ENCODE measurements at places on chromosomes 11 and 22.
A peak's percentile ranks its signal among the peaks of the same experiment; 100 is the strongest.

GRCh38 chr11:132472411-132473172 lies 1059.7 kb downstream of the OPCML start:
- DNase-seq = no peak

DNA sequence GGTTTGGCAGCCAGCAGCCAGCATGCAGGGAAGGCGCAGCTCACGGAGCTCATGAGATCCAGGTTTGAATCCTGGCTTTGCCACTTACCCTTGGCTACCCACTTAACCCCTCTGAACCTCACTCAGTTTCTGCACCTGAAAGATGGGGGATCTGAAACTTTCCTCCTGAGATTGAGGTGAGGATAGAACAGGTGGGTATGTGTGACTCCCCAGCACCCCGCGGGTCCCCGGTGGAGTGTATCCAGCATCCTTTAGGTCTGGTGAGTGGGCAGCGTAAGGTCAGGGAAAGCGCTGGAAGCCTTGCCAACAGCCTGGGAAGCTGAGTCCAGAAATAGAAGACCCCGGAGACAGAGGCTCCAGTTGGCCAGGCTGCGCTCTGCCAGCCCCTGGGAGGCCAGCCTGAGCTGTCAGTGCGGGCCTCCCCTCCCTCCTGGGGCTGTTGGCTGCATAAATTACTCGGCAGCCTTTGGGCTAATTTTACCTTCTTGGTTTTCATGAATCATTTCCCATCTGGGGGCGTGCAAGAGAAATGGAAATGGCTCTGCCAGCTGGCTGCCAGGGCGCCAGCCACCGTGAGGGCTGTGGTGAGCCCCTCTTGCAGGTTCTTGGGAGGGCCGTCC lies 17.6 kb downstream of the PRDM11 start:
- no peak for DNase-seq

GRCh38 chr11:26323837-26324236 lies 8.1 kb upstream of the ANO3 start:
- DNase-seq = no peak

DNA sequence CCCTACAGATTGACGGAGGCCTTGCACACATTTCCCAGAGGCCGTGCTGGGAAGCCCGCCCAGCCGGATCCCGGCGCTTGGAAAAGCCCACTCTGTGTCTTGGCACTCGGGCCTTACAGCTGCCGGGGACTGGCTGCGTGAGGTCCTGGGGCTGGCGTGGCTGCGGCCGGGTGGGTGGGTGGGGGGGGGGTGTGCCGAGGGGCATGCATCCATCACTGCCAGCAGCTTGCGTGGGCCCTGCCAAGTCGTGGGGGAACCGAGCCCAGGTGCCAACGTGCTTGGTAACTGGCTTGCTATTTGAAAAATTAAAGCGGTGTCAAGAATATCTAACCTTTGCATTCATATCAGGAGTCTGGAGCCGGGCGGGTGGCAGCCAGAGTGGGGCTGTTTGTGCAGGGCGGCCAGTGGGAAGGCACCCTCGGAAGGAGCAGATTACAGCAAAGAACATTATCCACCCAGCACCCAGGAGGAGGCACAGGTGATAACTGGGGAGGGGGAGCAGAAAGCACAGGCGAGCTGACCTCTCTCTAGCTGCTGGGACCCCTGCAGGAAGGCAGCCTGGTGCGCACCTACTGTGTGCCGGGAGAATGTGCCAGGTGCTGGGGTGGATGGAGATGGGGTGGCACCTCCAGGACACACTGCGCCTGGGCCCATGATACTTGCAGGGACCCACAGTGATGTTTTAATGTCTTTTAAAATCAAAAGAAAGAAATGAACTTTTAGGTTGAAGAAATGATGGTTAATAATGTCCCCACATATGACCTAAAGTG lies 28.5 kb upstream of the SMIM38 start:
- no peak for DNase-seq

- DNase-seq = no peak
These were observed 4.9 kb downstream of the ADORA2A start for GRCh38 chr22:24432059-24432853.

DNA sequence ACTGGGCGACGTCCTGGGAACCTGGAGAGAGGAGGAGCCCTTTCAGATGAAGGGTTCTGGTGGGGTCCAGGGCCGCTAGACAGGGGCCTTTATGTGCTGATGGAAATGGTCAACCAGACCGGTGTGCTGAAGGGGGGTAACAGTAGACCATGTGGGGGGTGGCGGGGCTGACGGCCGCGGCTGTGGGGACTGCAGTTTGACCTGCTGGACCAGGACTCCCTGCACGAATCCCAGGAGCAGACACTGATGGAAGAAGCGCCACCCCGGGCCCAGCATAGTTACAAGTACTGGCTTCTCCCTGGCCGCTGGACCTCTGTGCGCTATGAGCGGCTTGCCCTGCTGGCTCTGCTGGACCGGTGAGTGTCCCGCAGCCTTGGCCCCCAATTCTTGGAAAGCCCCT lies 6.4 kb downstream of the PCNX3 start:
- DNase-seq = no peak

DNA sequence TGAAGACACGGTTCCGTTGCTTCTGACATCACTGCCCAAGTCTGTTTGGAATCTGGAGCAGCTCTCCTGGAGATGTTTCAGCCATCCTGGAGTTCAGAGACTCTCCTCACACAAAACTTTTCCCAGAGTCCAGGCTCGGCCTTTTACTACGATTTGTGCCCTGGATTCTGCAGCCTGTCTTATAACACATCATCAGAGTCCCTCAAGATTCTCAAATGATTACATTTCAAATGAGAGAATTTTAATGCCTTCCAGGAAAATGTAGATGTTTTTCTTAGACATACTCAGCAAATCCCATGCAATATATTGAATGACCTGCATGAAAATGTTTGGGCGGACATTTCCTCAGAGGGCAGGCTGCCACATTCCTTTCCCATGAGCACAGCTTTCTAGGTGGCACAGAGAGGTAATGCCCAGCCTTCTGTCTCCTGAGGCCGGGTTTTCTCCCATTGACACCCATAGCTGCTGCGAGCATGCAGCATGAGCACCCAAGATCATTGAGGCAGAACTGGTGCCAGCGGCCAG lies 129.1 kb downstream of the SNX19 start:
- no peak for DNase-seq

GRCh38 chr11:12599408-12600143 lies 74.6 kb upstream of the TEAD1 start:
- DNase-seq = peak; percentile 20

DNA sequence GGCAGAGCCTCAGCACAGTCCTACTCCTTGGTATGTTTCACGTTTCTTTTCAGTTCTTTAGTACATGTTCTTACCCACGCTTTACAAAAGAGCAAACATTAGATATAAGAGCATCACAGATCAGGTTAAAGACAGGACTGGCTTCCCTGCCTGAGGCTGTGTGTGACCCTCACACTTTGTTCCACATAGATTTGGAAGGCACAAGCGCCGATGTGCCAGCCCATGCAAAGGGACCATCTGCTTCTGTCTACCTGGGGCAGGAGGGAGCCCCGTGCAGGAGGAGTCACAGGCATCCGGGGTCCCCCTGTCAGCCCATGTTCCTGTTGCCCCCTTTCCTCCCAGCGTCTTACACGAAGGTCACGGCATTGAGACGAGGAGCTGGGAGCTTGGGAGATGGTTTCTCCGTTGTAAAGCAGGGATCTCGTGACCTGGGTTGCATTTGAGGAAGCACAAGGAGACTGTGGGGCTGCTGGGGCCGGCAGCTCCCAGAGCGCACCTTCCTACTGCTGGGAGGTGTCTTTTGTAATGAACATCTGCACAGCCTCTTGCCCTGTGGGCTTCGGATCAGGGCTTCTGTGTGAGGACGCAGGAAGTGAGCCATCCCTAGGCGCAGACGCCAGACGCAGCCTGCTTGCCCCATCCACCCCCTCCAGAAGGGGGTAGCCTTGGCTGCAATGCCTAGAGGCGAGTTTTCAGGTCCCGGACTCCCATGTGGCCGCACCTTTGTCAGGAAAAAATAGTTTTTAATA lies 72.6 kb downstream of the SCN3B start:
- no peak for DNase-seq

GRCh38 chr22:44686873-44687600 lies 15.0 kb upstream of the PRR5 start:
- no peak for DNase-seq

GRCh38 chr22:19900707-19901436 lies 40.7 kb upstream of the COMT start:
- DNase-seq = no peak

- no peak for DNase-seq
These were observed 16.6 kb downstream of the VPS37C start for GRCh38 chr11:61144511-61145179.

GRCh38 chr11:87473174-87473573 lies 435.4 kb downstream of the TMEM135 start:
- DNase-seq = no peak

- DNase-seq = no peak
These were observed 819 bp upstream of the OTOG start for GRCh38 chr11:17546240-17546639.

DNA sequence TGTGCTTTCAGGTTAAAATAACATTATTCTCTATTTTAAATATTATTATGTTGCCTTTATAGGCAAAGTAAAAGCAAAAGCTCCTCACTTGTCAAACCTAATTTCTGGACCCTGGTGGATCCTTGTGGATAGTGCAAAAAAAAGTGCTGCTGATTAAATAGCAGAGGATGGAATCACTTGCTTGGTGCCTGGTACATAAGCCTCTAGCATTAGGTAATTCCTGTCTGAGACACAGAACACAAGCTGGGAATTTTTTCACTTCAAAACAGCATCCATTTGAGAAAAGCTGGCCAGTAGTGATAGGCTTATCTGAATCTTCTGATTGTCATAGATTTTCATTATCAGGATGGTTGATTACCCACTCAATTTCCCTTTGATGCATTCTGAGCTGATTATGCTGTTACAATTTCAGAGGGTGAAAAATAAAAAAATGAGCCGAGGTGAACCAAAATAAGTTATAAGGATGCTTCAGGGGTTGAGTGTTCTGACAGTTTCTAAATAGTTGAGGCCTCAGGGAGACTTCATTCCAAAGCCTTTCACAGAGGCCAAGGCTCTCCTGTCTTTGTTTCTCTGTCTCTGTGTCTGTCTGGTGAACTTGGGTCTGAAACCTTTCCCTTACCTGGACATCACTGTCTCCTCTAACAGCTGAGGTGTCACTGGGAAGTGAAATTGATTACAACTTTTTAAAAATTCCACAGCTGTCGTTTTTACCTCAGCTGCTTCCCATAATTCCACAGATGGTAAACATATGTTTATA lies 242.9 kb downstream of the NELL1 start:
- no peak for DNase-seq

GRCh38 chr11:87306262-87306851 lies 268.6 kb downstream of the TMEM135 start:
- no peak for DNase-seq

- DNase-seq = no peak
These were observed 877.3 kb downstream of the BRD1 start for GRCh38 chr22:48950151-48950915.

DNA sequence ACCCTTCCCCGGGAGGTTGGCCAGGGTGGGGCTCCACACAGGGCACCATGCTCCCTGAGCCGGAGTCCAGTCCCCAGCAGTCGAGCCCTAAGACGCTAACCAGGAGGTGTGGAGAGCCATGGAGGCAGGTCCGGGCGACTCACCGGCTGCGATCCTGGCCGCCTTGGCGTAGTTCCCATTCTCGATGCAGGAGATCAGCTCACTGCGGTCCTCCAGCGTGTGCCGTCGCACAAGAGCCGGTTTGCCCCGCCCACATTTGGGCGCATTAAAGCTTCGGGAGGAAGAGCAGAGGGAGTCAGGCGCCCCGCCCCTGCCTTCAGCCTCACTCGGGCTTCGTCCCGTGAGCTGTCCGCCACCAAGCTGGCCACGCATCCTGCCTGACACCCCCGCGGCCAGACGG lies 50.8 kb downstream of the BRD1 start:
- DNase-seq = no peak

DNA sequence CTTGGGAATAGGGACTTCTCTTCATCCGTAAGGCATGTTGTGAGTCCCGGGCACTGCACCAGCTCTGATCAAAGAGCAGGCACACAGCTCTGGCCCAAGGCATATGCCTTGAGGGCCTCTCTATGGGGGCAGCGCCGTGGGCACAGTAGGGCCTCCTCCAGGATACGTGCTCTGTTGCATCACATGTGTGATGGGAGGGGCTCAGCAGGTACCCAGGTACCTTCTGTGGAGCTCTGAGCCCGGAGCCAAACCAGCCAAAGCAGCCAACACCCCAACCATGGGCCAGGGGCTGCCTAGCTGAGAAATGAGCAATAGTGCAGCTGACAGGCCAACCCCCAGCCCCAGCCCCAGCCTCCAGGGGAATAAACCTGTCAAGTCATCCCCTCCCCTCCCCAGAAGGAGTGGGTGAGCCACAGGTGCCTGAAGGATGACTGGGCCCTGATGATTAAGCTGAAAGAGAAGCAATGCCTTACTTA lies 79.7 kb upstream of the SHISAL1 start:
- no peak for DNase-seq

DNA sequence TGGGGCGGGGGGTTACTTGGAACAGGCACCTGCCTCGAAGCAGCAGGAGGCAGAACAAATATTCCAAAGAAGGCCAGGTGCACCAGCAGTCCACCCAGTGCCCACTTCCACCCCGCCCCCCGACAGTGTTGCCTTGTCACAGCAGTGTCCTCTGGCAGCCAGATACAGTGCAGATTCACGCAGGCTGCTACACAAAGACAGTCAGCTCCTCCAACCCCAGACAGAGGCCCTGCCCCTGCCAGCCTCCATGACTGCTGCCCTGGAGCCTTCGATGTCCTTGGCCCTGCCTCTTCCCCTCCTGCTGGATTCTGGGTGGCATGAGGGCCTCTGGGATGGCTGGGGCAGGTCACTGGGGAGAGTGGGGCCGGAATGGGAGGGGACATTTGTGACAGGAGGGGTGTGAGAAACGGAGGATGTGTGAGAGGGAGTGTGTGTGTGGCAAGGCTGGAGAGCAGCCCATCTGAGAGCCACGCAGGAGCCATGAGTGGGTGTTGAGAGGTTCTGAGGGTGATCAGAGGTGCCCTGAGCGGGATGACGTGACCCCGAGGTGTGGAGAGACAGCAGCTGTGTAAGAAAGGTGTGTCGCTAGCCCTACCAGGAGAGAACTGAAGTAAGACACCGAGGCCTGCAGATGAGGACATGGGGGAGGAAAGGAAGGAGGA lies 173.7 kb downstream of the CEP164 start:
- no peak for DNase-seq

DNA sequence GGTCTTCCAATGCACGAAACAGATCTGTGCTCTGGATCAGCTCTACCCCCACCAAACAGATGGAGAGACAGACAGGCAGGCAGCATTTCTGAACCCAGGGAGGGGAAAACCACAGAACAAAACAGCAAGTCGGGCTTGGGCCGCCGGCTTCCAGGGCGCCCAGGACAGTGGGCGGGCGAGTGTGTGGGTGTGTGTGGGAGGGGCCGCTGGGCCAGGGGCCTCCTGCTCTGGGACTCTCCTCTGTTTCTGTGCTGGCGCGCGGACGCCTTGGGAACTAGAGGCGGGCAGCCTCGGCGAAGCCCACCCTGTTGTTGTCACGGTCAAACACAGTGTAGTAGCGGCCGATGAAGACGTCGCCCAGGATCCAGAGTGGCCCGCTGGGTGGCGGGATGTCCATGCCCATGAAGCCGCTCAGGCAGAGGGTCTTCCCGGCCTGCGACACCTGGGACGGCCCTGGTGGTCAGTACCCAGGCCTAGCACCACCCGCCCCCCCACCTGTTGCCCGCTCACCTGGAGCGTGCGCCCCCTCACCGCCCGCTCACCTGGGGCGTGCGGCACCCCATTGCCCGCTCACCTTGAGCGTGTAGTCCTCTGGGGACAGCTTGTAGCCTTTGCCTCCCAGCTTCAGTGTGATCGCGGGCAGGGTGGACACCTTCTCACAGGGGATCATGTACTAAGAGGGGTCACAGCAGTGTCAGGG lies 3.0 kb upstream of the IFITM10 start:
- DNase-seq = no peak

GRCh38 chr11:27496461-27496860 lies 10.1 kb downstream of the LIN7C start:
- DNase-seq = no peak

Data from activated CD4-positive, CD25-positive, alpha-beta regulatory T cell (primary cell).